A549 treated with Hydrocortisone at 1 μM for 4 hours (cell line): ENCODE measurements at places on chromosomes 1 and 21. TPM values are rescaled to one million over a fixed set of nuclear protein-coding genes. Genes with fewer than 3 reads are reported as not detected.

The SPRR1A gene
- not detected in 5 replicates for total RNA-seq

The RHD gene
- not detected in 5 replicates for total RNA-seq

The C1orf141 gene
- total RNA-seq: not detected in 5 replicates

The AVPR1B gene
- total RNA-seq: not detected in 5 replicates

The SSX2IP gene
- 10.5 to 14.9 TPM (median 12.5 TPM) in 5 replicates for total RNA-seq

The TEX38 gene
- total RNA-seq: 0.16 TPM in 1 of 5 replicates, not detected in the others

The LCK gene
- total RNA-seq: 0.03 TPM in 1 of 5 replicates, not detected in the others

The IPP gene
- total RNA-seq: 4.7 to 5.8 TPM (median 5.3 TPM) in 5 replicates

The MAP3K21 gene
- 6.8 to 10.2 TPM (median 8.3 TPM) in 5 replicates for total RNA-seq

The MIXL1 gene
- total RNA-seq: 0.03 to 0.21 TPM (median 0.13 TPM) in 3 of 5 replicates, not detected in the others

The S100A9 gene
- total RNA-seq: 0.46 to 1.2 TPM (median 0.75 TPM) in 4 of 5 replicates, not detected in the other

The CDC7 gene
- total RNA-seq: 4.9 to 6.1 TPM (median 5.4 TPM) in 5 replicates

The NBPF12 gene
- total RNA-seq: 4.7 to 7.5 TPM (median 6.1 TPM) in 5 replicates

The GNAT2 gene
- 0.09 to 0.10 TPM (median 0.10 TPM) in 3 of 5 replicates, not detected in the others for total RNA-seq

The LRRC53 gene
- not detected in 5 replicates for total RNA-seq

The GPR52 gene
- 0.10 to 0.17 TPM in 2 of 5 replicates, not detected in the others for total RNA-seq

The LEFTY1 gene
- 0.37 to 1.6 TPM (median 1.2 TPM) in 5 replicates for total RNA-seq

The SLC5A9 gene
- 0.03 to 0.15 TPM (median 0.09 TPM) in 4 of 5 replicates, not detected in the other for total RNA-seq

The PIGR gene
- total RNA-seq: 0.01 to 0.05 TPM (median 0.03 TPM) in 3 of 5 replicates, not detected in the others
